ENCODE measurements at places on chromosomes 7 and 10.

- DNase-seq: no peak
These were observed 3.6 kb downstream of the PLAC9 start for GRCh38 chr10:80136134-80136571.

DNA sequence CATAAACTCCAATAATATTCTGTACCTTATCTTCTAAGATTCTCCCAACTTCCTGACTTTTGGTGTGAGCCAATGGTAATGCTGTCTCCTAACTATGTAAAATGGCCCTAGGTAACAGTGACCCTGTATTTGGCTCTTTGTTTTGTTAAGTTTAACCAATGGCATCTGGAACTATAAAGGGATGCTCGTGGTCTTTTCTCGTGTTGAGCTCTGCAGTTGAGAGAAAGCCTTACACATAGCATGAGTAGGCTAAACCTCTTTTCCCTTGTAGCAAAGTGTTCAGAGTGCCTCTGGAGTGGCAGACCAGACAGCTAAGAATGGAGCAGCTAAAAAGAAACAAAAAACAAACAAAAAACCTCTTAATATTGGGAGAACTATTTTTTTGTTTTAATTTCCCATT is 5.2 kb downstream of the TES start:
- DNase-seq: no peak

DNA sequence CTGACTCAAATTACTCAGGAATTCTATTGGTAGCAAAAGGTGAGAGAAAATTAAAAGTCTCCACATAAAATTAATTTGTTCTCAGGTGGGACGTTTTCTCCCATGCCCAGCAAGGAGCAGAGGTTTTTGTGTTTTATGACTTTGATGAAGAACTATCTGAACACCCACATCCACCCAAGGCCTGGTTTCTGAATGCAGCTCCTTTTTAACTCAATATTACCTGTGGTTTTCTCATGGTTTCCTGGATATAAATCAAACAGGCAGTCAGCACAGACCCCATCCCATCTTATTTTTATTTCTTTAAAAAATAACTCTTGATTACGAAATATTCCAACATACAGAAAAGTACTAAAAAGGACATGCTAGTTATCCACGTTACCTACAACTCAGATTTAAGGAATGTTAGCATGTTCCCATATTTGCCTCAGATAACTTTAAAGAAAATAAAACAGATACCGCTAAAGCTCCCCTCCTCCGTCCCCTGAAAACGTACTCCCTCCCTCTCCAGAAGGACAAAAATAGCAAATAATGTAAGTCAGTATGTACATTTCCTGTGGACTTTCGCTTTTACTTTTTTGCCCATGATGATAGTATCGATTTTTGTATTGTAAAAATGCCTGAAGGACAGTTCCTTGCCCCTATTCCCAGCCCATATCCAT is 43.4 kb downstream of the GLI3 start:
- DNase-seq: no peak

GRCh38 chr10:1233031-1233430 is 176.8 kb downstream of the WDR37 start:
- DNase-seq: no peak

DNA sequence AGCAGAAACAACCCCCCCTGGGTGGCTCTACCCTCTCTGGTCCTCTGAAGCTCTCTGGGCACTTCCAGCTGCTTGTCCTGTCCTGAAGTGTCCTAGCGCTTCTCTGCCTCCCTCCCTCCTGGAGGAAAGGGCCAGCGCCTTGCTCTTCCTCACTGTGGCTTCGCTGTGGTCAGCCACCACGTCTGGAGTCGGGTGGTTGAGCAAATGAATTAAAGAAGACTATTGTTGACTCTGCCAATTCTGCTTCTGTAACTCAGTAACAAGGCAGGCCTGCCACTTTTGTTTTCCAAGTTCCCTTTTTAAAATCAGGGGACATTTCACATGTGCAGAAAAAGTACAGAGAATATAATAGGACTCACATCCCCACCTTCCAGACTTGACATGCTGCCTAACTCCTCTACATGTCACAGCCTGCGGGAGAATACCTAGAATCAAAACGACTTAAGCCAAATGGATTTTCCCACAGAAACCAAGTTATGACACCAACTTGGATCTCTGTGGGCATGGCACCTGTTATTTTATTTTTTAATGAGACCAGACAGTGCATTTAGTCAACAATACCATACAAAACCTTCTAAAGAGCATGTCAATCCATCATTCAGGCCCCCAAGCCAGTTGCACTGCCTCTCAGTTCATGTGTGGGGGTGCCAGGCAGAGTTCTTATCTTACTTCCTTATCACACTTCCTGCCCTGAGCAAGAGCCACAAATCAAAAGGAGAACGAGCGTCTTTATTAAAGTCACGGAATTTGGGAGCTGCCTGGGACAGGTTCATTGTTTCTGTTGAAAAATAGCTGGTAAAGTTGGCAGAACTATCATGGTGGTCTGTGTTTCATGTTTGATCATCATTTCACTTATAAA is 6.8 kb downstream of the FFAR4 start:
- no peak for DNase-seq

GRCh38 chr10:107614939-107615685 is 450.6 kb upstream of the SORCS1 start:
- DNase-seq: no peak

DNA sequence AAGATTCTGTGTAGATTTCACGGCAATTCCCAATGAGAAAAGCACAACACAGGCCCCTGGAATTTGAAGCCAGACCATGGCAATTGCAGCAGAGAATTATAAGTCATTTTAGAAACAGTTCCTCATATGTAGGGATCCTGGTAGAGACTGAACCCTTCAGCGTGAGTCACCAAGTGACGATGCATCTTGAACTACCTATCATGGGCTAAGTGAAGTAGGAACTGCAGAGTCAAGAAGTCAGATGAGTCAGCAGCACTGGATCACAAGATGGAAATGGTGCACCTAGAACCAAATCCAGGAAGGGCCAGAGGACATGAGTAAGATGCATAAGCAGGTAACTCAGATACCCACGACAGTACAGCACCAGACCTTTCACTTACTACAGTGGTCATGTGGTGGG is 140.0 kb upstream of the TPK1 start:
- no peak for DNase-seq

GRCh38 chr7:73715648-73716317 is 3.7 kb downstream of the STX1A start:
- no peak for DNase-seq

DNA sequence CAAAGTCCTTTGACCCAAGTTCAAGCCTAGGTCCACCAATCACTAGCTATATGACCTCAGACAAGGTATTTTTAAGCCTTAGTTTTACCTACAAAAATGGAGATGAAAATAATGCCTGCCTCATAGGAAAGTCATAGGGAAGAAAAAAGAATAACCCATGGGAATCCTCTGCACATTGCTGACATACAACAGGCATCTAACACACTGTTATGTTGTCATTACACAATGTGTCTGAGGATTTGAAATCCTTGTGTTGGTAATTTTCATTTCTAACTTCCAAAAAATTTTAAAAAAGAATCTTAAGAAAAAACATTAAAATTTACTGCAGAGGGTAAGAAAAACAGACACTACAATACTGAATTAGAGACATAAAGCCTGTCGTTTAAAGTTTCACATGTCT is 5.7 kb downstream of the ANK3 start:
- no peak for DNase-seq

- DNase-seq: no peak
These were observed 1.3 kb downstream of the HOXA7 start for GRCh38 chr7:27154901-27155815.

- DNase-seq: no peak
These were observed 168.1 kb downstream of the ARID5B start for GRCh38 chr10:62069452-62070178.

- no peak for DNase-seq
These were observed 27.9 kb downstream of the FGFR2 start for GRCh38 chr10:121570315-121570714.

Data from occipital lobe (tissue), 3 donors.